Body of pancreas (tissue), 4 donors: ENCODE measurements at places on chromosomes 3 and 15. TPM values are rescaled to one million over a fixed set of nuclear protein-coding genes. Genes with fewer than 3 reads are reported as not detected.

Gene COPG1
- total RNA-seq = 62.6 TPM

DNA sequence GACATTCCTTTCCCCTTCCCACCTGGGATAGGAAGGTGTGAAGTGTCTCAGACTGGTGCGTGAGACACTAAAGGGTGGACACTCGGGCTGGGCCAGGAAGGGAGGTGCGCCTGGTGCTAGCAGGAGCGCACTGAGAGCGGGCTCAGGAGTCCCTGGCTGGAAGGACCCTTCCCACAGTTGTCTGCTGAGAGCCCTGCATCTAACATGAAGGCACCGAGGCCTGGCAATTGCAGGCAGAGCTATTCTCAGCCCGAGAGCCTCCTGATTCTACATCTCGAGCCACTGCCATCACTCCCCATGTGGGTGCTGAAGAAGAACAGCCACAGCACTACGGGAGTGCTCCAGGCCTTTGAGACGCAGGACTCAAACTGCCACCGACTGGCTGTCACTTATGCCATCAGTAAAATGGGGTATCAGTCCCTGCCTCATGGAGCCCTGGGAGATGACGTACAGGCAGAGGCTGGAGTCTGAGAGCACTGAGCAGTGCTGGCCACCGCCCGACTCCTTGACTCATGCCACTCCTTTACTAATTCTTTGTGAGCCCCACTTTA, 159.4 kb downstream of the KLF13 start:
- no peak for DNase-seq

DNA sequence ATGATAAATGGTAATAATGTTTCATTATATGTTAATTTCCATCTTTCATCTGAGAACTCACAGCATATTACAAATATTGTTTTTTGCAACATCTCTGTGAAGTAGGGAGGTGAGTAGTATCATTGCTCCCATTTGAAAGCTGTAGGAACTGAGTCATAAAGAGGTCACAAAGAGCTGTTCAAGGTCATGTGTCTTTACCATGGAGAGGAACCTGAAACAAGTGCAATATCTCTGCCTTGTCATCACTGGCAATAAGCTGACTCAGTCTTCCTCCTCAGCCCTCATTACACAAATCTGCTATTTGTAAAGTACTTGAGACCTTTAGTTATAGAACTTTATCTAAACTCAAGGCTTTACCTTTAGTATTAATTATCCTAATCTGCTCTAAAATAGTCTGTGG, 4.4 kb upstream of the ATP13A4 start:
- no peak for DNase-seq

Gene PCBP4
- total RNA-seq = 16.6 TPM

GRCh38 chr3:150059729-150060128, 89.0 kb upstream of the PFN2 start:
- DNase-seq = no peak

Gene TARS3
- 15.0 TPM for total RNA-seq

DNA sequence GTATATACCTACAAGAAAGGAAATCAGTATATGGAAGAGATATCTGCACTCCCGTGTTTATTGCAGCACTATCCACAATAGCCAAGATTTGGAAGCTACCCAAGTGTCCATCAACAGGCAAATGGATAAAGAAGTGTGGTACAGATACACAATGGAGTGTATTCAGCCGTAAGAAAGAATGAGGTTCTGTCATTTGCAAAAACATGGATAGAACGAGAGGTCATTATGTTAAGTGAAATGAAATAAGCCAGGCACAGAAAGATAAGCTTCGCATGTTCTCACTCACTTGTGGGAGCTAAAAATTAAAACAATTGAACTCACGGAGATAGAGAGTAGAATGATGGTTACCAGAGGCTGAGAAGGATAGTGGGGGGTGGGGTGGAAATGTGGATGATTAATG, 53.1 kb downstream of the FAM81A start:
- no peak for DNase-seq

Gene ANKUB1
- total RNA-seq = not detected

Gene TSC22D2
- total RNA-seq = 15.8 TPM

DNA sequence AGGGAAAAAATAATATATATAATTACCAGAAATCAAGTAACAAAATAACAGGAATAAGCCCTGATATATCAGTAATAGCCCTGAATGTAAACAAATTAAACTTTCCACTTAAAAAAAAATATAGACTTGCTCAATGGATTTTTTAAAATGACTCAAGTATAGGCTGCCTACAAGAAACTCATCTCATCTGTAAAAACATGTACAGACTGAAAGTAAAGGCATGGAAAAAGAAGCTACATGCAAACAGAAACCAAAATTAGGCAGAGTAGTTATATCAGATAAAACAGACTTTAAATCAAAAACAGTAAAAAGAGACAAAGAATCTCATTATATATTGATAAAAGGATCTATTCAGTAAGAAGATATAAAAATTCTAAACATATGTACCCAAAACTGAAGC, 82.4 kb upstream of the STT3B start:
- no peak for DNase-seq

Gene GRK7
- not detected for total RNA-seq

DNA sequence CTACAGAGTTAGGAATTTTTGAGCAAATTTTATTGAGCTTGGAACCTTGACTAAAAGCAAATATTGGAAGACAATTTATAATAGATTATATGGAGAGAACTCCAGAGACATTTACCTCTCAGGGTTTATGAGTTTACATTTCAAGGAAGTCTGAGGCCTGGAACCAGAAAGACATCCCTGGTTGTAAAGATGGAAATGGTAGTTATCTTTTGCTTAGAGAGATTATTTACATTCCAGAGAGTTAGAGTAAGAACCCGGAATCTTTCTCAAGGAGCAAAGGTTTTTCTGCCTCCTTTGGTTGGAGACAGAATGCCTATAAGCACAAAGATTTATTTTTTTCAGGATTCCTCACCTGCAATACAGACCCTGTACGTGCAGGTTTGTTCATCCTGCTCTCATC, 458.1 kb downstream of the TBL1XR1 start:
- DNase-seq = no peak

Gene CDHR4
- 0.26 TPM for total RNA-seq

GRCh38 chr3:10798600-10799367, 17.2 kb upstream of the SLC6A11 start:
- DNase-seq = no peak

DNA sequence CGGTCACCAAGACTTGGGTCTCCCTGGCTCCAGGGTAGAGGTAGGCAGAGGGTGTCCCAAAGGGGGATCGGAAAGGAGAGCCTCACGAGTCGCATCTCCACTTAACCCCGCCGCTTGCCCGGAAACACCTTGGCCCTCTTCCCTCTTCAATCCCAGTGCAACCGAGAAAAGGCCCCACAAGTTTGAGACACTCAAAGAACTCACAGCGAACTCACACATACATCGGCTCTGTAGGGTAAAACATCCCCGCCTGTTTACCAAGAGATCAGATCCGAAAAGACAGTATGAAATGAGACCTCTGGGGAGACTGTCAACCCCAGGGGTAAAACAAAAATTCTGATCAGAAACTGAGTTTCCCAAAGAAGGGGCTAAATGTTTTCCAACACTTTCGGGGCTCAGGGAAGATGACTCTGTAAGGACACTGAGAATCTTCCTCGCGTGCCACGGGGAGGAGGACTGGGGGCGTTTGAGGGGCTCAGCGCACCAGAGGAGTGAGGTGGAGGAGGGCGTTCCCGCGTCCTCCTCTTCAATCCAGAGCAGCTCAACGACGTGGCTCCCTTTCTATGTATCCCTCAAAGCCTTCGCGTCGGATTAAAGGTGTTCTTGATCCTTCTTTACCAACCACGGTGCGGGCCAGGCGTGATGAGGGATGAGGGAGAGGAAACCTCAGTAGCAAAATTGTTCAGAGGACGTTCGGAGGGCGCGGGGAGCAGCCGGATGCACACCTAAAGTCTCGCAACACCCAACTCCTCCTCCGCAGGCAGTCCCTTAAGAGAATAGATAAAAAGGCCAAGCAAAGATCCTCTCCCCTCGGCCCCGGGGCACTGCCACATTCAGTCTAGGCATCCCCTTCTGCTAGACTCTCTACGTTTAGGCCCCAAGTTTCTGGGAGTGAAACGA, 3.7 kb downstream of the WNT5A start:
- no peak for DNase-seq

Gene SMAD6
- total RNA-seq = 25.4 TPM

DNA sequence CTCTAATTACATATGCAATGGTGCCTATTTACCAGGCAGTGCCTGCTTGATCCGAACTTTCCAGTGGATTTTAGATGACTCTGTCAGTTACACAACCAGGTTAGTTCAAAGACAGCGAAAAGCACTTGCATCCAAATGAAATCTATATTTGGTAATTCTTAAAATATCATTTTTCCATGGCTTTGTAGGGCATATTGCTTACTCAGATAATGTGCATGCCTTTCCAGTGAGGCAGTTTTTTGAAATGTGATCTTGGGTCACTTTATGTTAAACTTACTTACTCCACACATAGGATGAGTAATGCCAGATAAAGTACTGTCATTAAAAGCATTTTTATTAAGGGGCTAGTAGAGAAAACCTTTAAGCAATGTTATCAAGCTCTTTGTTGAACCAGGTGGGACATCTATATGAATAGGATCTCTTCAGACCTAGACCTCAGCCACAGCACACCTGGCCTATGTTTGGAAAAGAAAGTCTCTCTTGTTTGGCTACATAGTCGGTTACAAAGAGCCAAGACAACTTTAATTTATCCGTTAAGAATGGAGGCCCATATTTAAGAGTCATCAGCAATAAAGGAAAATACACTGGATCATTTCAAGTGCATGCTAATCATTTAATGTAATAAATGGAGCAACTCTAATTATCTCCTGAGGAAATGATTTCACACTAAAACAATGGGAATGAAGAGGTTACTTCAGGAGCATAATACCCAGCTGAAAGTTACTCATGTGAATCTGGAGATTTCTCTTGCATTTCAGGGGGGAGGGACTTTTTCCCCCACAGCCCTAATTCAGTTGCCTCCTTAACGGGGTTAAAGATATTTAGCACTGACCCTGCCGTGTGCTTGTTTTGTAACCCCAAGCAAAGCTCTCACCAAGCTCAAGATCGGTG, 56.3 kb upstream of the TMCO5A start:
- DNase-seq = no peak

DNA sequence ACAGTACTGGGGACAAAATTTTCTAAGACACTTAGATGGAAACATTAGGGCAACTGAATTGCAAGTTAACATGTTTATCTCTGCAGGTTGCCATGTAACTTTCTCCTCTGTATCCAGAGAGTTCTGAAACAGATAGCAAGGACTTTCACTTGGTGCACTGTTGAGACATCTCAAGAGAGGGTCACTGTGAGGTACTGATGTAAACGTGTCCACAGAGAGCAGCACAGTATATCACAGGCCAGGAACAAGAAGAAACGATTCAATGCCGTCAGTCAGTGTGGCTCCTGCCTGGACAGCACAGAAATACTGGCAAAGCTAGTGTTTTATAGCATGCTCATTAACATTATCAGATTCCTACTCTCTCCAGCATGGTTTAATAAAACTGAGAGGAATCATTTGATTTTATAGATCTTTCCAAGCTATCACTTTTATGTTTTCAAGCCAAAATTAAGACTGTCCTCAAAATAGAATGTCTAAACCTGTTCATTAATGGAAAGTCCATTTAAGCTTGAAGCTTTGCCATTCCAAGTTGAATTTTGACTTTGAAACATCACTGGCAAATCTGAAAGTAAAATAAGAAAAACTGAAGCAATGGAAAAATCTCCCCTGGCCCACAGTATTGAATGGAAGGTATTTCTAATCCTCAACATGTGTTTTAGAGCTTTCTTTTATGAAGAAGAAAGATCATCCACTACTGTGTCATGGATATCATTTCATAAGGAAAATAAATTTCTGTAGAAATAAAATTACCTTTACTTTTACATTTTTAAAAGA, 102.7 kb downstream of the IMPG2 start:
- no peak for DNase-seq

DNA sequence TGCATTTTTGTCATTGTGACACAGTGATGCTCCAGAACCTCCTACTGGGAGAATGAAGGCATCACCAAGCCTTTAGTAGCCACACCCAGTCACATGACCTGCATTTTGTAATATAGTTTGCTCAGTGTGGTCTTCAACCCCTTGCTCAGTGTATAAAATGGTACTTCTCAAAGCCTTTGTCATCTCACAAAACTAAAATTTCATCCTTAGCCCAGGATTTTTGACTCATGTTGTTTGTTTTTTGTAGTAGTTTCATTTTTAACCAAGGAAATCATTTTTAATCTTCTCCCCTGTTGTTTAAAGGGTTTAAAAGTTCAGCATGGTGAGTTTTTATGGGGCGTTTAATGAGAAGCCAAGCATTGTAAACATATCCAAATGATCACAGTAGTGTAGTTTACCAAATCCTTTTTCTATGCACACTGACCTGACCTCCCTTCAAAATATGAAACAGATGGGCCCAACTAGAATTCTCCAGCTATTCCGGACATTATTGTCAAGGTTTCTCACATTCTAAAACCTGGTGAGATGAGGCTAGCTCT, 123.5 kb upstream of the IL12A start:
- DNase-seq = no peak

Gene RASGRF1
- 3.6 TPM for total RNA-seq

DNA sequence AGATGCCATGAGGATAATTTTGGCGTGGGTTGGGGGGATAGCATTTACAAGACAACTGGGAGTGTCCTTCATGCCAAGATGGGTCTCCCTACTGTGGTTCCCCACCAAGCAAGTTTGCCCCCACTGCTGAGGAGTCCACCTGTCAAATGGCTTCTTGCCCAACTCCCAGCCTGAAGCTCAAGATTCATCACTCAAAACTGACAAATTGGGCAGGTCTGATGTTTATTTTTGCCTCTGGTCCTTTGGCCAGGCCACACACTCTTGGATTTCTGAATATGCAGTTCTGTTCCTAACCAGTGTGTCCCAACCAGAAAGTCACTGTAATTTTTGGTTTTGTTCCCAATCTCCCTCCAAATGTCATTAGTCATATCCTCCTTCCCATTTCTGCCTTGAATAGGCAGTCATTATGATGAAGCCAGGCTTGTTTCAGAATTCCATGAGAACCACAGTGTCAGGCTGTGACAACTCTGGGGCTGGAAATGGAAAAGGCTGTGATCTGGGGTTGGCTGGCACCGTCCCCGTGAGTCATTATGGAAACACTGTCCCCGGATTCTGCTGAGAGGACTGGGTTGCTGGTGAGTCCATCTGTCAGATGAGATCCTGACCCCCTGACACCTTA, 29.3 kb upstream of the MEF2A start:
- DNase-seq = peak; percentile 42

Gene RBSN
- 9.1 TPM for total RNA-seq

Gene C3orf85
- total RNA-seq = not detected

Gene CAMK2N2
- 1.6 TPM for total RNA-seq

- no peak for DNase-seq
Observed at GRCh38 chr3:53858096-53858741, 11.9 kb downstream of the IL17RB start.

- DNase-seq = no peak
Observed at GRCh38 chr3:72322264-72322976, 525.8 kb downstream of the SHQ1 start.

- no peak for DNase-seq
Observed at GRCh38 chr3:83048556-83048955, 1287.1 kb upstream of the GBE1 start.
